ENCODE measurements at places on chromosomes 3 and 15.
A peak's percentile ranks its signal among the peaks of the same experiment; 100 is the strongest.

- no peak for DNase-seq
Measured at GRCh38 chr15:68126396-68126795, 72.3 kb downstream of the PIAS1 start.

DNA sequence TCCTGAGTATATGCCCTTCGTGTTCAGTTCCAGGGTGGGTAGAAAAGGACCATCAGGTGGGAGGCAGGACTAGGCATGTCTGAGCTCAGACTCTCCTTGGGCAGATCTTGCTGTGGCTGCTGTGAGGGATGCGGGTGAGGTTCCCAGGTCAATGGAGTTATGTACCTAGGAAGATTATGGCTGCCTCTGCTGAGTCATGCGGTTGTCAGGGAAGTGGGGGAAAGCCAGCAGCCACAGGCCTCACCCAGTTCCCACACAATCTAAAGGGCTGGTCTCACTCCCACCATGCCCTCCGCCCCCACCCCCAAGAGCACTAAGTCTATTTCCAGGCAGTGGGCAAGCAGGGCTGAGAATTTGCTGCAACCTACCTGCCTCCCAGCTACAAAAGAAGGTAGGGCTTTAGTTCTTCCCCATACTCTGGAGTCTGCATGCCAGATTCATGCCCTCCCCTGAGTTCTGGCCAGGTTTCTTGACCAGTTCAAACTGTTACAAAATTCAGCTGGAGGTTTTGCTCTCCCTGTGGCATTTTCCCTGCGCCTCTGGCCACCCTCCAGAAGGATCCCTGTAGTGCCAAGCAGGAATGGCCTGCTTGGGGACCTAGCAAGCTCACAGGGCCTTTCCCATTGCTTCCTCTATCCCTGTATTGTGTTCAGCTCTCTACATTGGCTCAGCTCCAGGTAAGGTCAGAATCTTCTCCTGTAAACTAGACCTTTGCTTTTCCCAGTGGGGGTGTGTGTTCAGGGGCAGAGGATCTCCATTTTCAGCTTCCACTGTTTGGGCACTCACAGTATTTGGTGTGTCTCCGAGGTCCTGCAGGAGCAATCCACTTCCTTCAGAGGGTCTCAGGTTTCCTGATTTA is 12.7 kb upstream of the TMCO5A start:
- DNase-seq: no peak

GRCh38 chr3:172808969-172809546 is 58.5 kb downstream of the ECT2 start:
- peak; percentile 28 for DNase-seq

DNA sequence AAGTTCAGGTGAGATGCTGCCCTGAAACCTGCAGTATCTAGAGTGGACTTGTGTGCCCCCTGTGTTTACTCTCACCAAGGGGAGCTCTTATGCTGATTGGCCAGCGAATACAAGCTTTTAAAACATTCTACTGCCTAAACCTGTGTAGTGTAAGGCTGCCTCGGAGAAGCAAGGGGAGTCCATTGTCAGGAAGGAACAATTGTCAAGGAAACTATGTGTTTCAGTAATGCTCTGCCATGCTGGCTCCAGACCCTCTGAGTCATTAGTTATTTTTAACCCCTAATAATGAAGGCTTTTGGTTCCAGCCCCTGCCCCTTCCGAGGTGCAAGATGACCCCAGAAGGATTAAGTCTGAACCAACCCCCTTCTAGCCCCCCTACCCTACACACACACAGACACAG is 66.1 kb upstream of the CHMP2B start:
- DNase-seq: no peak

DNA sequence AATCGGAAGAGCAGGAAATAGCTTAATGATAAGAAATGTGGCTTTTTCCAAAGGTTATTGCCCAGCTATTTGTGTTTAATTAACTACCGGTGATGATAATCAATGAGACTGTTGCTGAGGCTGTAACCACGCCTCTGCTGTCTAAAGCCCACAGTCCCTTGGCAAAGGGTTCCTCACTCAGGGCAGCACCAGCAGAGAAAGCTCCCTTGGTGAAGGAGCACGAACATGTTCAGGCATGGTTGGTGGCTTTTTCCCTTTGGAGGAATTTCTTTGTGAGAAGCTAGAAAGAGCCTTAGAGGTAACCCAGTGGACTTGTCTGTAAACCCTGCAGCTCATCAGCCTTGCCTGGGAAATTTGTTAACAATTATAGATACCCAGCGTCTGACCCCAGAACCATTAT is 7.5 kb upstream of the ST6GAL1 start:
- no peak for DNase-seq

- DNase-seq: no peak
Measured at GRCh38 chr3:183222631-183223235, 30.3 kb upstream of the B3GNT5 start.

- DNase-seq: no peak
Measured at GRCh38 chr3:20406611-20407011, 220.6 kb upstream of the SGO1 start.

- DNase-seq: no peak
Measured at GRCh38 chr3:2372306-2372705, 273.6 kb downstream of the CNTN4 start.

DNA sequence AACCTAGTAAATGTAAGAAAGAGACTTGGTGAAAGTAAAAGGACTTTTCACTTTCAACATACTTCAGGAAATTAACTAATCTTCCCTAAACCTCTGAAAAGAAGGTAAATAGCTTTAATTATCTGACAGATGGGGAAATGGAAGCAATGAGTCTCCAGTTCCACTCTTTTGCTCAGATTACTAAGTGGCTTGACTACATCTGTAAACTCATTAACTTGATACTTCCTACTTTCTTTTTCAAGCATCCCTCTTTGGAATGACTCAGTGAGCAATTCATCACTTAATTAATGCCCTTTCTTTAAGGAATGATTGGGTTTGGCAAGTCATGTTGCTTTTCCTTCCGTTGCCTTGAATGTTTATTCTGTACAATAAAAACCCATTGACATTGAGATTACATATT is 234.2 kb downstream of the GRM7 start:
- DNase-seq: no peak

- no peak for DNase-seq
Measured at GRCh38 chr3:165254812-165255211, 58.6 kb upstream of the SLITRK3 start.

DNA sequence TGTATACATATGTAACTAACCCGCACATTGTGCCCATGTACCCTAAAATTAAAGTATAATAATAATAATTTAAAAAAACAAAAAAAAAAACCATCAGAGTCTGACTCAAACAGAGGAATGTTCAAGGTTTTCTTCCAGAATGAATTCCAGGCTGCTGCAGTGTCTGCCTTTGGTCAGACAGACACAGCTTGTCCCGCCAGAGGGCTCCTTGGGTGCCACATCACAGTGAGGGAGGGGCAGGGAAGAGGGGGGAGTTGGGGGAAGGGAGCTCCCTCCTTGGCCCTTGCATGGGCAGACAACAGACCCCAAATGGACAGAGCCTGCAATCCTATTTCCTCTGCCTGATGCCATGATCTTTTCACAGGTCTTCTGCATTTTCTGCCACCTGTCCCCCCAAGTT is 36.5 kb downstream of the ITGB5 start:
- DNase-seq: no peak

DNA sequence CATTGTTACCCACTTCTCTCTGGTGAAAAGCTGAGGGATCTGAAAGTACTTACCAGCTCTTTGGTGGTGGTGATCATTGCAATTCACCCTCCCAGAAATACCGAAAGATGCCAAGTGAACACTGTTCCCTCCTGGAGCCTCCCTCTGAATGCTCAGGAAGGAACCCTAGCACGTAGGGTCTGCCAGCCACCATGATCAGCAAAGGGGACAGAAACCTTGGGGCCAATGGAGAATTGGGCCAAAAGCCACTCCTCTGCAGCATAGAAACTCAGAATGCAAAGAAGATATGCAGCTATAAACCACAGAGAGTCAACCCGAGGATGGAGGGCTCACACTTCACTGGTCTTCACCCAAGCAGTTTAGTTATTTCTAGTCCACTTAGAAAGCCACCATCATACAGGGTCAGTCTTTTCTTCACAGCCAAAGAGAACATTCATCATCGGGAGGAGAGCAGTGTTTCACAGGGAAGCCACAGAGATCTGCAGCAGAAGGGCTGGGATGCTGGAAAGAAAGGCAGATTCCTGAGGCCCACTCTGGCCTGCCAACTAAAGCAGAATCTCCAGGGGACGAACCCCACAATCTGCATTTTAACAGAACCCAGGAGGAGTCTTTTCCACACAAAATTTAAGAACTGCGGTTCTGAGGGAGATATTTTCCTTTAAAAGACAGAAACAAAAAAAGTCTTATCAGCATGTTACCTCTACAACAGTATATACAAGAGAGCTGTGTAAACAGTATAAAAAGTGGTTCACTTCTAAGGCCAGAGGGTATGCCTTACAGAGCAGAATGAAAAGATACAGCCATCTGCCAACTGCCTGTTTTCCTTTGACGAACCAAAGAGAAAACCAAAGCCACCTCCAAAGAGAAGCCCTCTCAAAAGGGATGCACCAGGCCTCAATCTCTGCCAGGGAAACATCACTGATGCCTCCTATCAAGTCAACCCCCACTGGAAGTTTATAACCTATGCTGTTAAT is 11.3 kb downstream of the TBC1D2B start:
- no peak for DNase-seq

GRCh38 chr3:47323431-47324277 is 40.9 kb downstream of the KLHL18 start:
- no peak for DNase-seq

DNA sequence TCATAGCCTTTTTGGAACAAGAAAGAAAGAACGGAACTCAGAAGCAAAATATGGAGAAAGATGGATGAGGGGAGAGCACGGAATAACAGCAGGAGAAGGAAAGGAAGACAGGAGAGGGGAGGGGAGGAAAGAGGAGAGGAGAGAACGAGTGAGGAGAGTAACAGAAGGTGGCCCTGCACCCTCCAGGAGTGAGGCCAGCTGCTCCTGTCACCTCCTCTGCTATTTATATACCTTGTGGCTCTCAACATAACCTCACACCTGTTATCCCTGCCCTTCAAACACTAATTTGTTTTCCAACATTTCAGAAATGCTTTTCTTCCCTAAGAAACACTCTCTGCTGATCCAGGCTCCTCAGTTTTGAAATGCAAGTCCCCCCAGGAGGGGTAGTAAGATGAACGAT is 53.4 kb upstream of the ATP2B2 start:
- no peak for DNase-seq

GRCh38 chr3:43018246-43018645 is 39.1 kb downstream of the GASK1A start:
- no peak for DNase-seq

DNA sequence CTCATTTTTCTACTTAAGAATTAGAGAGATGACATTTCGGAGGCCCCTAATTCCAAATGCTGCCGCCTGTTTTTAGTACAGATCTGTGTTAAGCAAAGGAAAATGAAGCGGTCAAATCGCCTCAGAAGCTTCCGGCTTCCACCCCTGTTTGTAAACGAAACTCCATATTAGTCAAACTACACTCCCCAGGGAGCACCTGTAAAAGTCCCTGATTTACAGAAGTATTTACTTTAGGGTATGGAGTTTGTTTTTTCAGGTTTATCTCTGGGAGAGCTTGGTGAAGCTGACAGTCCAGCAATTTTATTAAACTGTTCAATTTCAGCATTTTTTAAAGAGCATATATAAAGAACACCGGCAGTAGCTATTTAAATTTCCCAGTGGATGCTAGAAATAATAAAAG is 319.8 kb downstream of the FHIT start:
- DNase-seq: no peak

DNA sequence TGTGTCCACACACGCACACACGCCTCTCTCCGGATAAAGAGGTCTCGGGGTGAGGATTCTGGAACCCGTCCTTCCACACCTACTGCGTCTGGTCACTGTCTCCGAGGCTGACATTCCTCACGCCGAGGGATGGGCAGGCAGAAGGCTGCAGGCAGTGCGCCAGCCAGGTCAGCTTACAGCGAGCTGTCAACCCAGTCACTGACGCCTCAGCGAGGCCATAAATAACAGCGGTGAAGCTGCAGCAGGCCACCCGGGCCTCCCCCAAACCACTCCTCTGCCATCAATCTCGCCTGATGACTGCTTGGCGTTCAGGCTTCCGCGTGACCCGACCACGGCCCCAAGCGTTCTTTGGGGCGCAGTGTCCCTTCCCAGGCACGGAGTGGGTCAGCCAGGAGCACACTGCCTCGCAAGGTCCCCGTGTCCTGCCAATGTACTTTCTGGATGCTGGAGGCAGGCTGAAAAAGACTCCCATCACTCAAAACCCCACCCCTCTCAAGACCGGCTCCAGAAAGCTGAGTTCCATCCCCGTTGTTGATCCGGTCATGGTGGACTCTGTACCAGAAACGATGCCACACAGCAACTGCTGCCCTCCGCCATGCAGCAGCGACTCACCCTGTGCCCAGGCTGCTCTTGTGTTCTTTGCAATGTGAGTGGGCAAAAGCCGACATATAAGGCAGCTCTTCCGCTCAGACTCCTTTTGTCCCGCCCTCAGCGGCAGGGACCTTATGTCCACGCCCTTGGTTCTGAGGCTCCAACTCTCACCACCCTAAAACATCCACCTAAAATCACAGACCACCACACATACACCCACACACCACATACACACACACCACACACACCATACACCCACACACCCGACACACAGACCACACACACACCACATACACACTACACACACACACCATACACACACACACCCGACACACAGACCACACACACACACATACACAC is 27.1 kb downstream of the CPN2 start:
- DNase-seq: peak; percentile 36

DNA sequence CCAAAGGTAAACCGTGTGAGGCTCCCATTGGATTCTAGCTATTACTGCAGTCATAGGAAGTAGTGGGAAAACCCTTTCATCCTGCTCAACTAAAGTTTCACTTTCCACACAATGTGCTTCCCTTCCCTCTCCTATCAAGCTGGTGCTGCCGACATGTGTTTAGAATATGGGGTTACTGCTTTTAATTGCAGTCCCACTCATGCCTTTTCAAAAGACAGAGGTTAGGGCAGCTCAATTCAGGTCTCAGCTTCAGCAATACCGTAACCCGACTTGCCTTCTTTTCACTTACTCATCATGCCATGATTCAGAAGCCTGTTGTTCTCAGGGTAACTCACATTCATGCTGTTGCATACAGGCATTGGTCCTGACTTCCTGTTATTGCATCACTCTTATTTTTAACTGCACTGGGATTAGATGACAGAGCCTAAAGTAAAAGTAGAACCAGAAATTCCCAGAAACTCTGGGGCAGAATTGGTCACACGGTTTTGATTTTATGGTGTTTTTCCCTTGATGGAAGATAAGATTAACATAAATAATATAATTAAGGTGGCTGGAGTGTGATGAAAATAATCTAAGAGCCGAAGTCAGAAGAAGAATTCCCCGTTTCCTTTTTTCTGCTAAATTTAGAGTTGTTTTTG is 45.7 kb downstream of the C2CD4B start:
- peak; percentile 66 for DNase-seq

DNA sequence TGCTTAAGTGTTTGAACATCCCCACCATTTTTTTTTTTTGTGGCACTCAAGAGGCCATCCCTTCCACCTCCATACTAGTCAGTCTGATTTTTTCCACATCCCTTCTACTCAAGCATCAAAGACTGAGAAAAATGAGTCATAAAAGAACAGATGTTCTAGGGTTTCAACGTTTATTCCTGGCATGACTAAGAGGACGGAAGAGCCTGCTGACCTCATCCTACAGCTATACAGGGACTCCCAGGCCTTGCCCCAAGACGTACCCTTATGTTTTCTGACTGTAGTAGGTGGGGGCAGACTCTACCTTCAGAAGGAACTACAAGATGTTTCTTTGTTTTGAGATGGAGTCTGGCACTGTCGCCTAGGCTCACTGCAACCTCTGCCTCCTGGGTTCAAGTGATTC is 3.3 kb upstream of the ITPKA start:
- DNase-seq: no peak

- DNase-seq: no peak
Measured at GRCh38 chr3:191143224-191143623, 55.8 kb upstream of the OSTN start.

GRCh38 chr3:45562027-45562426 is 32.5 kb upstream of the LIMD1 start:
- DNase-seq: no peak

All from CD4-positive, alpha-beta T cell treated with Interleukin-2 at 100 ng/mL for 4 hours (primary cell).